ENCODE measurements at places on chromosomes 11 and 22.

DNA sequence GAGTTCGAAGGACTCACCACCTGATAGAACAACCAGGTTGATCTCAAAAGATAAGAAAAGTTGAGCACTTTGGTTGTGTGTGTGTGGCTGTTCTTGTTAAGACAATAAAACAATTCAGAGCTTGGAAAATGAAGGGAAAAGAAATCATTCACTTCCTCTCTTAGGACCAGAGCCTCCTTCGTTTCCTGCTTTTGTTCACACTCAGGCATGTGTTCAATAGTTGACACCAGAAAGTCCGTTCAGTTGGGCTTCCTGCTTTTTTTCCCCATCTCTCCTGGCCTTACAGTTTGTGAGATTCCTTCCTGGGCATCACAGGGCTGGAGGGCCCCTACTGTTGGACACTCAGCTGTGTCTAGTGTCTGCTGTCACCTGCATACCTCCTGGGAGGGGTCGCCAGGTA lies 48.0 kb downstream of the TSPAN18 start:
- DNase-seq: no peak

GRCh38 chr11:82927264-82927880 lies 25.8 kb downstream of the DDIAS start:
- DNase-seq: no peak

- no peak for DNase-seq
Measured at GRCh38 chr11:112778091-112778876, 182.9 kb upstream of the NCAM1 start.

DNA sequence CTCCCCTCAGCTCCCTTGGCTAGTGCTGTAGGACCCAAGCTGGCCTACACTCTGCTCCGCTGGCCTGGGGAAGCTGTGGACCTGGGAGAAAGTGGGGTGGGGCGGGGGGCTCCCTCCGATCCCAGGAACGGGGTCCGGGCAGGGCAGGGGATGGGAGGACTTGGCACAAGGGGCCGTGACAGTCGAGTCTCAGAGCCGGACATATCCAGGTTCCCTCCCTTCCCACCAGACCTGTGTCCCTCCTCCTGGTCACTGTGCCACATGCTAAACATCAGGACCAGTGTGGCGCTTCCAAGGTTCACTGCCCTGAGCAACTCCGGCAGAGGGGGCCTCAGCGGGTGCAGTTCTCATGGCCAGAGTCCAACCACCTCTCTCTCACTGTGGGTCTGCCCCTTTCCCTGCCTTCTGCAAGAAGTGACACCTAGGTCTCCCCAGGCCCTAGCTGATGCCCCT lies 2.0 kb downstream of the DUSP8 start:
- no peak for DNase-seq

DNA sequence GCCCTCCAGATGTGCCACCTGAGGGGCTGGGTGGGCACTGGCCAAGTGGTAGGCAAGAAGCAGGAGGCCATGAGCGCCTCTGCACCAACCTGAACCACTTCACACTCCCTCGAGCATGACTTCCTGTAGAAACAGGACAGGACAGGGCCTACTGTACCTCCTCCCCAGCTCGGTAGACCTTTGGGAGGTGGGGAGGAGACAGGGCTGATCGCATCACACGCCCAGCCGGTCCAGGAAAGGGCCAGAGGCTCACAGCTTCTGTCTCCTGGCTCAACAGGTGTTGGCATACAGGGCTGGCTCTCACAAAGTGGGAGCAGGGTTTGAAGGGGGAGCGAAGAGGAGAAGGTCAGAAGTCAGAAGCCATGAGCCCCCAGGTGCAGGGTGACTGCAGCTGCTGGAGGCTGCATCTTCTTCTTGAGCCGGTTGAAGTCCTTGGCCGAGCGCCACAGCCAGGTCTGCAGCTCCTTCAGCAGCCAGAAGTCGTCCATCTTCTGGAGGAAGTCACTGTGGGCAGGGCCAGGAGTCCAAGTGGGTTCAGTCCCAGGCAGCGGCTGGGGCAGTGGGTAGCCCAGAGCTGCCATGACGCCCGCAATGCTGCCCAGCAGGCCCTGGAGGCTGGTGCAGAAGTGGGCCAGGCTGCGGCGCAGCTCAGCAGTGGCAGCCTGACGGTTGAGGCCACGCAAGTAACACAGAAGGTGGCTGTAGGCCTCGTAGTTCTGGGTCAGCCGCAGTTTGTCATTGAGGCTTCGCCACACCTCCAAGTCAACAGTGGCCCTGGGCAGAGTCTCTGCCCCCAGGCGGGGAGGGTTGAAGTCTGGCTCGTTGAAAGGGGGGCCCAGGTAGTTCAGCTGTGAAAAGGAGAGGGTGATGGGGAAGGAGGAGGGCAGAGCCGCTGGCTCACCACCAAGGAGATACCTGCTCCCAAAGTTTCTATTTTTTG lies 8.3 kb downstream of the CLCF1 start:
- no peak for DNase-seq

- DNase-seq: no peak
Measured at GRCh38 chr22:37259540-37260029, 15.5 kb upstream of the RAC2 start.

DNA sequence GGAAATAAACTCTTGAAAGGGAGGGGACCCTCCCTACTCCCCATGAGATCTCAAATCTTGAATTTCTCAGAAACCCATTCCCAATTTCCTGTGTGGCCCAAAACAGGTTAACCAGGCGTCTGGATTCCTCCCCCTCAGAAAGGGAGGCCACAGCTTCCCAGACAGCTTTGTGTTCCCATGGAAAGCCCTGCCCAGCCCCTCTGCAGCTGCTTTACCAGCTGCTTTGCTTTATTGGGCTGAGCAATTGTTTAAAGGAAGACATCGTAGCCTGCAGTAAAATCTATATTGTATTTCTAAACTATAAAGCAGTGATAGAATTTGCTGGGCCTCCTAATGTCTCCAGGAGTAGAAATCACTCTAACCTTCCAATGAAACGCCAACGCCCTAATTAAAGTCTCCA lies 97.4 kb downstream of the CHST1 start:
- no peak for DNase-seq

DNA sequence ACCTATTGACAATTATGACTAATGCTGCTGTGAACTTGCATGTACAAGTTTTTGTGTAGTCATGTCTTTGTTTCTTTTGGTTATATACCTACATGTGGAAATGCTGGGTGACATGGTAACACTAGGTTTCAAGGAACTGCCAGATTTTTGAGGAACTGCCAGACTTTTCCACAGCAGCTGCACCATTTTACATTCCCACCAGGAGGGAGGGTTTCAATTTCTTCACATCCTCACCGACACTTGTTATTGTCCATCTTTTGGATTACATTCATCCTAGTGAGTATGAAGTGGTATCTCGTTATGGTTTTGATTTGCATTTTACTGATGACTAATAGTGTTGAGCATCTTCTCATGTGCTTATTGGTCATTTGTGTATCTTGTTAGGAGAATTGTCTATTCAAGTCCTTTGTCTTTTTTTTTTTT lies 13.3 kb downstream of the CLDN5 start:
- no peak for DNase-seq

GRCh38 chr11:59716051-59716450 lies 2.4 kb upstream of the OR10V1 start:
- no peak for DNase-seq

- DNase-seq: no peak
Measured at GRCh38 chr11:3939651-3940190, 84.3 kb downstream of the STIM1 start.

GRCh38 chr22:25153961-25154666 lies 45.5 kb upstream of the CRYBB3 start:
- DNase-seq: no peak

DNA sequence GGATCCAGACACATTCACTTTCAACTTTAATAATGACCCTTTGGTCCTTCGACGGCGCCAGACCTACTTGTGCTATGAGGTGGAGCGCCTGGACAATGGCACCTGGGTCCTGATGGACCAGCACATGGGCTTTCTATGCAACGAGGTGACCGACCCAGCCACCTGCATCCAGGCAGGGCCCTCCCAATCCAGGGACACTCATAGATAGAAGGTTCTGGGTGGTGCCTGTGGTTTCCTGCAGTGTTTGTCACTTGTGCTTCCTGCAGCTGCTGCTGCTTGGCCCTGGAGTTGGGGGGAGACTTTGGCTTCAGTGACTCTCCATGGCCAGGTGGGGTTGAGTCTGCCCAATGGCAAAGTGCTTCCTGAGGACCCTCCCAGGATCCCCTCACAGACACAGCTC lies 7.3 kb downstream of the APOBEC3B start:
- DNase-seq: no peak
